ENCODE measurements at places on chromosomes 12 and 14.

GRCh38 chr12:49968471-49968870 is 4.3 kb upstream of the AQP6 start:
- DNase-seq = no peak

DNA sequence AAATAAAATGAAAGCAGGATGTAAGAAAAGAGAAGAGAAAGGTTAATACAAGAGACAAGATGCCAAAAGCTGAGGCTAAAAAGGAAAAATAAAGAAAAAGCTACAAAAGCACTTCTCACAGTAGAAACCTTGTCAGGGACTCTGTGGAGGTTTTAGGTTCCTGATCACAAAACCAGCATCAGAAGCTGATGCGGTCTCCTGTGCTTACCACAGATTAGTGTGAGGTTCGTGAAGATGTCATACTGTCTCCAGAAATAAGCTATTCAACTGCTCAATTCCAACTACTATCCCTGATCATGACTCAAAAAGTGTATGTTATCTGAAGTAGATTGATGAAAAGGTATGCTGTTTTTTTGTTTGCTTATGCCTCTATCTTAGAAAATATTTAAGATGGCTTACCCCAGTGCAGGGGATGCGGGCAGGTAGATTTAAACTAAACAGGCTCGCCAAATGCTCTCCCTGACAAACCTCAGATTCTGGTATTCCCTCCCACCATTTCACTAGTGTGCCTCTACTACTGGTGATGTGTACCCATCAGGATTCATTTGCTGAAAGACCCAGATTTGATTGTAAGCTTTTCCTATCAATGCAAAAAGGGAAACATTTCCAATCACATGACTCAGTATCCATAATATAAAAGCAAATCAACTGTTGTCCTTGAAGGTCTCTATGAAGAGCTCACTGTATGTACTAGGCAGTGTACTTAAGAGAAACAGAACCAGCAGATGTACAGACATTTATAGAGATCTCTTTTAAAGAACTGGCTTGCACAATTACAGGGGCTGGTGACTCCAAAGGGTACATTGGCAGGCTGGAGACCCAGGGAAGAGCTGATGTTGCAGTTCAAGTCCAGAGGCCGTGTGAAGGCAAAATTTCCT is 169.5 kb upstream of the FOXN3 start:
- DNase-seq = no peak

- DNase-seq = no peak
Measured at GRCh38 chr14:53855127-53855526, 101.5 kb downstream of the BMP4 start.

- no peak for DNase-seq
Measured at GRCh38 chr12:10867381-10867780, 16.7 kb downstream of the PRH1 start.

- no peak for DNase-seq
Measured at GRCh38 chr14:58732387-58732786, 94.6 kb downstream of the DACT1 start.

DNA sequence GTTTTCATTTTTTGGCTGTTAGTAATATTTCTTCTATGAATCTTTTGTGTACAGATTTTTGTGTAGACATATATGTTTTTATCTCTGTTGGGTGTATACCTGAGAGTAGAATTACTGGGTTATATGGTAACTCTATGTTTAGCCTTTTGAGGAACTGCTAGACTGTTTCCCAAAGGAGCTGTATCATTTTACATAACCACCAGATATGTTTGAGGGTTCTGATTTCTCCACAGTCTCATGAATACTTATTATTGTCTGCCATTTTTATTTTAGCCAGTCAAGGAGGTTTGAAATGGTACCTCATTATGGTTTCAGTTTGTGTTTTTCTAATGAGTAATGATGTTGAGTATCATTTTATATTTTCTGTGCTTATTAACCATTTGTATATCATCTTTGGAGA is 1.9 kb downstream of the PCNX4 start:
- DNase-seq = no peak

DNA sequence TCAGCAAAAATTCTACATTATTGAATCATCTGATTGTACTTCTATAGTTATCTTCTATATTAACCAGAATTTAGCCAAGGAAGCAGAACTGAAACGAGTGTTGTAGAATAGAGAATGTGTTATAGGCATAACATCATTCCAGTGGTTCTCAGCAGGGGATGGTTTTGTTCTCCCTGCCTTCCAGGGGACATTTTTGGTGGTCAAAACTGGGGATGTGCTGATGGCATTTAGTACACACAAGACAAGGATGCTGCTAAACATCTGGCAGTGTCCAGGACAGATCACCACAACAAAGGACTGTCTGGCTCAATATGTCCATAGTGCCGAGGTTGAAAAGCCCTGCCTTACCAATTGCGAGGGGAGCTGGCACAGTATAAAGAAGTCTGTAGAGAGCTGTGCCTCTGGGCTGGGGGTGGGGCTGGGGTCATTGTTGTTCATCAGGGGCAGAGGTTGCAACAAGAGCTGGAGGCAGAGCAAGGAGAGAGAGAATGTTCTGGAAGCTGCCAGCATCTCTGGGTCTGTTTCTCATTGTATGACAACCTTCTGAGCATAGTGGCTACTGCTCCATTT is 1472.8 kb downstream of the AACS start:
- DNase-seq = no peak

- DNase-seq = no peak
Measured at GRCh38 chr14:96792591-96792990, 4.6 kb upstream of the VRK1 start.

- no peak for DNase-seq
Measured at GRCh38 chr14:66311990-66312389, 174.2 kb upstream of the CCDC196 start.

DNA sequence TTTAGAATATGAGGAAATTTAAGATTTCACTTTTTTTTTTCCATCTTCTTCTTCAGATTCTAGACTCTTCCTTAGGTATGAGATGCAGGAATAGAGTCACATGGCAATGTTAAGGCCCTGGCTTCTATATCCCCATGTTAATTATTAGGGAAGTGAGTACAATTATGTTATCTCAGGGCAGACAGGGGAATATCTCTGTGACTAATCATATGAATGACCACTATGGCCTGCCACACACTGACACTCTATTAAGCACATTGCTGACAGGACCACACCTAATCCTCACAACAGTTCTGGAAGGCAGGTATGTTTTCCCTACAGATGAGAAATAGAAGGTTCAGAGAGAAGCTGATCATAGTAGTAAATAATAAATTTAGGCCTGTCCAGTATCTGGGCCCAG is 69.4 kb upstream of the PTPRQ start:
- no peak for DNase-seq

GRCh38 chr14:94387051-94388026 is 1.1 kb downstream of the SERPINA1 start:
- DNase-seq = no peak

DNA sequence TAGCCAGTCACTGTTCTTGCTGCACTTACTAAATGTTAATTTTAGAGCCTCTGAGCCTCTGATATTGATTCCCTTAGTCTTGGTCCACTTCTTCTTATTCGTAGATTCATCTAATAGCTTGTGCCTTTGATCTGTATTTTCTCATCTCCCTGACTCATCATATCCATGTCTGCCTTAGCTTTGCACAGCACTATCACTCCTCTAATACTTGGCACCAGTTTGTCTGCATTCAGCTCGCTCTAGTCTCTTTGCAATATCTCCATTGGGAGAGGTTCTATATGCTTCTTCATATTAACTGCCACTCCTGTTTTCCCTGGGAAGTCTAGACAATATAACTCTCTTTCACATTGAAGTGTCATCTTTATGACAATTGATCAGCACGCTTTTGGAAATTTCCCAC is 68.5 kb upstream of the CSRP2 start:
- no peak for DNase-seq

GRCh38 chr14:24368562-24369252 is 723 bp downstream of the NFATC4 start:
- DNase-seq = no peak

- DNase-seq = no peak
Measured at GRCh38 chr14:41950428-41951151, 343.9 kb downstream of the LRFN5 start.

GRCh38 chr12:71759941-71760340 is 5.3 kb downstream of the RAB21 start:
- DNase-seq = no peak

GRCh38 chr12:113251404-113252070 is 30.3 kb downstream of the TPCN1 start:
- DNase-seq = no peak

DNA sequence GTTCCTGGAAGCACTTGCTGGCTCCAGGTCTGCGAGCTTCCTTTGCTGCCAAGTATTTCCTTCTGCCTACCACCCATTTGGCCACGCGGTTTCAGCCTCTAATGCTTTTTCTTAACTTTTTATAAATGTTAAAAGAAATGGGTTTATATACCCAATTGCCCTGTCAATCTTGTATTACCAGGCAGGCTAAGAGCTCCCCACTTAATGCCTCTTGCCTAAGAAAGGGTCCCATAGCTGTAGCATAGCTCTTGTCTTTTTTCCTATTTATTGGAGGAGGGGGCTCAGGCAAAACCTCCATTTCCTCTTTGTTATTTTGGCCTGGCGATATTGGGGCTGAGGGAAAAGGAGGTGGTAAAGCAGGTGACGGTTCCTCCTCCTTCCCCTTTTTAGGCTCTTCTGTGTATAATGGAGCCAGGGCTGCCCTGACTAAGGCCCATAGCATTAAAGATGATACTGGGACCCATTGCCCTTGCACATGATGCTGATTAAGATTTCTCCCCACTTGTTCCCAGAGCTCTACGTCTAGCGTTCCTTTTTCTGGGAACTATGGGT is 21.6 kb upstream of the BLTP3B start:
- no peak for DNase-seq

DNA sequence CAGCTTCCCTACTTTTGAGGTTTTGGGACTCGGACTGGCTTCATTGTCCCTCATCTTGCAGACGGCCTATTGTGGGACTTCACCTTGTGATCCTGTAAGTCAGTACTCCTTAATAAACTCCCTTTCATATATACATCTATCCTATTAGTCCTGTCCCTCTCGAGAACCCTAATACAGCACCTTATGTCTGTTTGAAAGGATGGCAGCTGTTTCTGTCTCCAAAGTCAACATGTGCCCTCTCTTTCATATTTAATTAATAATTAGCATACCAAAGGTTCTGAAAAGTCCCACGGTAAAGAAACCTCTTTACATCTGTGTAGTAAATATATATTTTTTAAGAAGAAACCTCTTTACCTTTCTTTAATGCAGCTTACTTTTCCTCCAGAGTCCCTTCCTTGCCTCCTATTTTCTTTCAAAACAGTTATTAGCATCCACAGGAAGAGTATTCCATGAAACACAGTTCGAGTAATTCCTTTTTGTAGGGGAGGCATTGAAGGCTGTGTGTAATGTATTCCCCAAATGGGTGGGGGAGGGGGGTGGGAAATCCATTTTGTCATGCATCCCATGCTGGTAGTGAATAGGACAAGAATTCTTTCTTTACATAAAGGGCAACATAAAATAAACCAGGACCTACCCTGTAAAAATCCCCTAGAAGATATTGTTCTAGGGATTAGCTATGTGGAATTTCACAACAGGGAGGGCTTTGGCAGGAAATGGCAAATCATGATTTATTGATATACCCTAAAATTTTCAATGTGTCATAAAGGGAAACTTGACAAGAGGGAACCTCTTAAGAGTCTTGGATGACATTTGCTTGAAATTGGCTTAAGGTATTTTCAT is 241.5 kb downstream of the SUDS3 start:
- no peak for DNase-seq

DNA sequence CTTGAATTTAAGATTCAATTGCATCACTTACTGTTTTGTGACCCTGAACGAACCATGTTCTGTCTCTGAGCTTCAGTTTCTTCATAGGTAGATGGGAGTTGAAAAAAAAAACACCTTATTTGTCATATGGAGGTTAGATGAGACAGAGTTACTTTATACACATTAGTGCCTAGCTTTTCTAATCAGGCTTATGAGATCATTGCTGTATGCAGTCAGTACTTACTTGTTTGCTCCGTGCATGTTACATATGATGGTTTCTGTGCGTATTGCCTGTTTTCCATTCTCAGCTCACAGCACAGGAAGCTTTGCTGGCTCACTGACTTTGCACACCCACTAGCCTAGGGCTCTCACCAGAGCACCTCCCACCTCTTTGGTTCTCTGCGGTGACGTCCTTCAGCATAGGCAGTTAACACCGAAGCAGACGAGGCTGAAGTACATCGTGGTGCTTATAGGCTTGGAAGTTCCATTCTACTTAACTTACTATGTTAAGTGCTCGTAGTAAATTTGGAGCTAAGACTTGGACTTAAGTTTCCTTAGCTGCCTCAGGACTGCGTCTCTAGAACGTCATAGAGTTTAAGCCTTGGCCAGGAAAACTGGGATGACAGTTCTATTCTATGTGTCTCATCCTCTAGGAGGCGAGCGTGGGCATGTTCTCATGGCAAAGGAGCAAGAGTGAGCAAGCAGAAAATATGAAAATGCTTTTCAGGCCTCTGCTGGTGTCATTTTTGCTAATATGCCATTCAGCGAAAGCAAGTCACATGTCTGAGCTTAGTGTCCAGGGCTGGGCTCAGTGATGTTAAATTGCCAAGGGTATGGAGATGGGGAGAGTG is 57.3 kb downstream of the NRXN3 start:
- DNase-seq = no peak

DNA sequence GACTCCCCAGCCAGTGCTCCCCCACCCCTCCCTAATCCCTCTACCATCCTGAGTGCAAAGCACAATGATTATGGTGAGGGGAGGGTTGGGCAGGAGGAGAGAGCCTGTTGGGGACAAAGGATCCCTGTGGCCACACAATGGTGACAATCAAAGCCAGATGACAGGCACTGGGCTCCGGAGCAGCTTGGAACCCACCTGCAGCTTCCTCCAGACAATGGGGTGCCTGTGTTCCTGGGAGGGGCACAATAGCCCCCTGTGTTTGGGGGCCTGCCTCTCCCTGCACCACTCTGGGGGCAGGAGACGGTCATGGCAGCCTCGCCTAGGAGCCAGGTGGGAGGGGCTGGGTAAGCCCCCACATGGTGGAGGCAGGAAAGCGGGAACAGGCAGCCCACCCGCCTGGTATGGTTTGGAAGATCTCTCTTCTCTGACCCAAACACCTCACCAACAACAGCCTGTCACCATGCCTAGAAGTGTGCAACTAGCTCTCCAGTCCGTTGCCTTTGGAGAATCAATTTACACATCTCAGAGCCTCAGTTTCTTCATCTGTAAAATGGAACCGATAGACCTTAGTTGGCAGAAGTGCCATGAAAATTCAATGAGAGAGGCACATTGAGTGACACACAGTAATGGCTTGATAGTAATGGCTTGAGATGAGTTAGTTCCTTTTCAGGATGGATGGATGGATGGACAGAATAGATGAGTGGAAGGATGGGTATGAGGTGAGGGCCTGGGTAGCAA is 53.0 kb downstream of the MVK start:
- no peak for DNase-seq

GRCh38 chr14:100662879-100663760 is 63.6 kb upstream of the DLK1 start:
- DNase-seq = peak; percentile 32

DNA sequence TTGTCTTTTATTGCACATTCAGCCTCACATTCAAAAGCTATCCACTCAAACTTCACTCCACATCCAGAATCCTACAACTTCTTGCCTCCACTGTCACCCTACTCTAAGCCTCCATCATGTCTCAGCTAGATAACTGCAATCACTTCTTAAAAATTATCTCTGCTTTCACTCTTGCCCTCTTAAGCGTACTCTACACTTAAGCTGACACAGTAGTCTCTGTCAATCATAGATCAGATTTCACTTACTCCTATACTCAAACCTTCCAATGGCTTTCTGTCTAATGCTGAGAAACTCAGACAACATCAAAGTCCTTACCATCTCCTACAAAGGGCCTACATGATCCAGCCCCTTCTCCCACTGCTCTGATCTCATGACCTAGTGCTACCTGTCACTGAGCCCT is 304.1 kb downstream of the ITPR2 start:
- no peak for DNase-seq
